ENCODE measurements at places on chromosomes 7 and 10.

DNA sequence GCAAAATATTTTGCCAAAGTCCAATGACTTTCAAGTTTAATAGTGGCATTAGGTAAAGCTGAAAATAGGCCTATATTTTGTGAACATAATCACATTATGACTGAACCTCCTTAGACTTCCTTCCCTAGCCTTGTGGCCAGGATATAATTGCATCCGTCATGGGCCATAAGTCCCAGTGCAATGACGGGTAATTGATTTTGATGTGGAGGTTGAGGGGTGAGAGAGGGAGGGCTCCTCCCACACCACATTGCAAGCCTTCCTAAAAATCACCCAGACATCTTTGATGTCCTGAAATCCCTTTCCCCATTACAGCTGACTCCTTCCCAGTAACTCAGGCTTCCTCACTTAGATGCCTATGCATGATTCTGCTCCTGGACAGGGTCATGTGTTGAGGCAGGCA lies 25.6 kb downstream of the TAS2R41 start:
- DNase-seq = no peak

- DNase-seq = no peak
Observed at GRCh38 chr7:124034754-124035100, 1.9 kb upstream of the TMEM229A start.

GRCh38 chr10:59944339-59944935 lies 38.1 kb upstream of the CCDC6 start:
- no peak for DNase-seq

DNA sequence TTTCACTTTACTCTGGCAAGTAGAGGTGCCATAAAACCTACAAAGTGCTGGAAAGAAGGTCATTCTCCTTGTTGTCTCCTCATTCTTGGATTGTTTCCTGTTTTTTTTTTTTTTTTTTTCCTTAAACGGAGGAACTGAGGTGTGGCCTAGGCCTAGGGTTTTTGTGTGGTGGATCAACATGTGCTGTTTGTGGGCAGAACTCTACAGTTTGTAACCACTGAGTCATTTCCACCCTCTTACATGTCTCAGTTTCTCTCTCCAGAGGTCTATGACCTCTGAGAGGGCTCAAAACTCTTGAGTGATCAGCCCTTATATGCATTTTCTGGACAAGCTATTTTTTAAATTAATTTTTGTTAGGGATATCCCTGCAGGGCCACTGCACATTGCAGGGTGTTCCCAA lies 296.0 kb downstream of the PPP1R3A start:
- DNase-seq = no peak

GRCh38 chr7:95198863-95199262 lies 125.5 kb downstream of the PON1 start:
- no peak for DNase-seq

GRCh38 chr10:22436526-22436892 lies 91.2 kb downstream of the SPAG6 start:
- no peak for DNase-seq

DNA sequence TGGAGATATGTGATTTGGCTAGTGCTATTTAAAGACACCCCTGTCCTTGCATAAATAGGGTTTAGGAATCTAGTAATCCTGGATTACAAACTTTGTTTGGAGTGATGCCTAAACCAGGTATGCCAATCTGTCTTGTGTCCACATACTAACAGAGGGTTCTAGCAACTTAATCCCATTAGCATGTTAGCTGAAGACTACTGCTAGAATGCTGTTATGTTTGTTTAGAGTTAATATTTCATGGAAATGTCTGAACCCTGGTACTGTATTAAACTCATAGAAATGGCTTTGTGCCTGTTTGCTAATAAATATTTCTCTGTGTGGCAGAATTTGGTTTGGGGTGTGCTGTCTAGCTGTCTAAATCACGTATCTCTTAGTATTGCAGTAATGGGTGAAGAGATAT lies 150.8 kb downstream of the PFKFB3 start:
- no peak for DNase-seq

DNA sequence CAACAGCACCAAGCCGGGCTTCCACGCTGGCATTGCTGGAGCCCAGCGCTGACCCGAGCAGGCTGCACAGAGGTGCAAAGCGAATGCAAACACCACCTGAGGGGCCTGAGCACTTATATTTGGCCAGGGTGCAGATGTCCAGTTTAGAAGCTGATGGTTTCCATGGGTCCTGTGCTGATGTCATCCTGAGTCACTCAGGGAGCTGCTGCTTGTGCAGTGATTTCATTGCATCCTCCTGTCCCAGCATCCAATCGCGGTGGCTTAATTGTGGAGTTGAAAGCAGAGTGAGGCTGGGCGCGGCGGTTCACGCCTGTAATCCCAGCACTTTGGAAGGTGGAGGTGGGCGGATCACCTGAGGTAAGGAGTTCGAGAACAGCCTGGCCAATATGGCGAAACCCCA lies 410.2 kb upstream of the KLF6 start:
- DNase-seq = no peak

- no peak for DNase-seq
Observed at GRCh38 chr10:30073045-30073766, 13.8 kb upstream of the JCAD start.

GRCh38 chr7:100485471-100485876 lies 1.7 kb downstream of the NYAP1 start:
- peak; percentile 60 for DNase-seq

DNA sequence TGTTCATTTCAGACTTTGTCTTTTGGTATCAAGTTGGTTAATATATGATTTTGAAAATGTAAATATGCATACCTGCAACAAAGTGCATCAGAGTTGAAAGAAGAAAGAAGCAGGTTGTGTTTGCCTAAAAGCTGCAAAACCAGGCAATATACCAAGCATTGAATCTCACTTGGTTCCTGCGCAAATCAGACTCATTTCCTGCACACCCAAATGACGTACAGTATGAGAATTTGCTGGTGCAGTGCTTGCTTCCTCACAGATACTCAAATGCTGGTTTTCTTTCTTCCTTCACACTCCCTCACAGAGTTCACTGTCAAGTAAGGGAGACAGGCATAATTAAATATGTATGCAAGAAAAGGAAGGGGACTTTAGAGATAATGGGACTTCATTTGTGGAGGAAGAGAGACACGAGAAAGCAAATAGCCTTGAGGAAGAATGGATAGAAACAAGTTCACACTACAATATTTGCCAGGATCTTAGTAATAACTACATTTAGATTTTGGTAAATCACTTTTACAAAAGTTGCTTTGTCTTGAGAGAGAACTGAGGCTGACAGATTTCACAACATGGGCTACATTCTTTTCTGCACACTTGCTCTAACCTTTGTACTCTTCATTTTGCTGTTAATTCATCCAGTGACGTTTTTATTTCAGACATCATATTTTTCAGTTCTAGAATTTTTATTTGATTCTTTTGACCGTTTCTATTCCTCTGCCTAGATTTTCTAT lies 56.9 kb upstream of the AOAH start:
- DNase-seq = no peak

DNA sequence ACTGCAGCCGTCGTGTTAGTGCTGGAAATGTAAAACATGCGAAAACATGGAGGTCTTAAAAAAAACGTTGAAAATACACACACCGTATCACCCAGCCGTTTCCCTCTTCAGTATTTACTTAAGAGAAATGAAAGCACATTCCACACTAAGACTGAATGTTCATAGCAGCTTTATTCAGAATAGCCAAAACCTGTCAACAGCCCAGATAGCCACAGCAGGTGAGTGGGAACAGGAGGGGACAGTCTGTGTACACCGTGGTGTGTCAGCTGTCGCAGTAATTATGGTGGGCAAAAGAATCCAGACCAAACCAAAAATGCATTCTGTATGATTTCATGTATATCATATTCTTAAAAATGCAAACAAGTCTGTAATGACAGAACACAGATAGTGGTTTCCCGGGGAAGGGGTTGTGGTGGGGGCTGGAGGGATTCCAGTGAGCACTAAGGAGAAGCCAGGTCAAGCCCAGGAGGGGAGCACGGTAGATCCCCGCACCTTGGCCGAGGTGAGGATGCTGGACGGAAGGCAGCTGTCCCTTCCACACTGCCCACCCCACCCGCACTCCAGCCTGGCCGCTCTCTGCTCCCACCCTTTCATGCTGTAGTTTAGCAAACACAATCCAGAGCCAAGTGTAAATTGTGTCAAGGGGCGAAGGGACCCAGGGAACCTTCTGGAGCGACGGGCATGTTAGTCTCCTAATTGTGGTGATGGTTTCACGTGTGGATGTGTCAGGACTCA lies 123.6 kb downstream of the NKX6-2 start:
- no peak for DNase-seq

GRCh38 chr7:74092321-74092963 lies 8.8 kb downstream of the LIMK1 start:
- DNase-seq = no peak

DNA sequence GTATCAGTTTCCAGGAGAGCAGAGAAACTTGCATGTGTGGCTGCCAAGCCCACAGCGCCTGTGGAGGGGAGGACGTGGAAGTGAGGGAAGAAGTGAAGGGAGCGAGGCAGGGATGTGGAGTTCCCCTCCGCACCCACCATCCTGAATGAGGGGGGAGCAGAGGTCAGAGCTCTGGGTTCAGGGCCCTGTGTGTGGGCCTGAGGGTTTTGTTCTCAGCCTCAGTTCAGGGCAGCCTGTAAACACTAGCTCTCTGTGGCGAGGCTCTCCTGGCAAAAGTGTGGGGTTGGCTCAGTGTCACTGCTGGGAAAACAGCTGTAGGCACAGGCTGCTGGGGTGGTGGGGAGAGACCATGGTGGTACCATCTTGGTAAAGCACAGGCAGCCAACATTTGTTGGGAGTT lies 108.4 kb downstream of the C10orf105 start:
- peak; percentile 35 for DNase-seq

DNA sequence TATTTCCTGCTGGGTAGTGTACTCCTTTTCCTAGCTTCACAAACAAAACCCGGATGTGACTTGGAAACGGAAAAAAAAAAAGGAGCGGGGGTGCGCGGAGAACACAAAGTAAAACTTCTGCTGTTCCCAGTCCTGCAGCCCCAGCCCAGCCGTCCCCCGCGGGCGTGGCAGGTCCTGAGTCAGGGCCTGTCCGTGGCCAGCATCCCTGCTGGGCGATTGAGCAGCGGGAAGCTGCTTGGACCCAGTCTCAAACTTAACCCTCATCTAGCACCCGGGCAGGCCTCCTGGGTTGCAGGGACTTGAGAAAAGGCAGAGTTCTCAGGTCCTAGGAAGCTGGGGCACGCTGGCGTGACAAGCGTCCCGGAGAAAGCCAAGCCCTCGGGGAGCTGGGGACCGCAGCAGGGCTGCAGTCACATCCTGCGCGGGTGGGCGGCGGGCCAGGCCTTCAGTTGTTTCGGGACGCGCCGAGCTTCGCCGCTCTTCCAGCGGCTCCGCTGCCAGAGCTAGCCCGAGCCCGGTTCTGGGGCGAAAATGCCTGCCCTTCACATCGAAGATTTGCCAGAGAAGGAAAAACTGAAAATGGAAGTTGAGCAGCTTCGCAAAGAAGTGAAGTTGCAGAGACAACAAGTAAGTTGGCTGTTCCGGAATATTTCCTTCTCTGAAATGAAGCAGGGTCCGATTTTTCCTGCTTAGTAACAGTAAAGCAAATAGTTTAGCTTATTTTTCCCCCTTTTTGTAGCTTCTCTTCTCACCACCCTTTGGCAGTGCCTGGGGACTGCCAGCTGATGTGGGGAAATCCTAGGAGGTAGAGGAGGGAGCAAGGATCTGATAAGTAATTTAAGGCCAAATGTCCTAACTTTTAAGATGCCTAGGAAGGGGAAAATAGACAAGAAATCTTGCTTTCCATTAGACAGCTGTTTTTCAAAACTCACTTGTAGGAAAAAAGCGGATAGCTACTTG lies at the start of gene GNG11:
GNG11 (plus strand) TSS at position 129 of the 960 bp plus-strand sequence; CDS start at position 532, 403 bp downstream.
- peak; percentile 41 for DNase-seq

- DNase-seq = no peak
Observed at GRCh38 chr10:34495938-34496337, 319.2 kb downstream of the PARD3 start.

- DNase-seq = no peak
Observed at GRCh38 chr7:96187735-96188134, 134.2 kb downstream of the SLC25A13 start.

DNA sequence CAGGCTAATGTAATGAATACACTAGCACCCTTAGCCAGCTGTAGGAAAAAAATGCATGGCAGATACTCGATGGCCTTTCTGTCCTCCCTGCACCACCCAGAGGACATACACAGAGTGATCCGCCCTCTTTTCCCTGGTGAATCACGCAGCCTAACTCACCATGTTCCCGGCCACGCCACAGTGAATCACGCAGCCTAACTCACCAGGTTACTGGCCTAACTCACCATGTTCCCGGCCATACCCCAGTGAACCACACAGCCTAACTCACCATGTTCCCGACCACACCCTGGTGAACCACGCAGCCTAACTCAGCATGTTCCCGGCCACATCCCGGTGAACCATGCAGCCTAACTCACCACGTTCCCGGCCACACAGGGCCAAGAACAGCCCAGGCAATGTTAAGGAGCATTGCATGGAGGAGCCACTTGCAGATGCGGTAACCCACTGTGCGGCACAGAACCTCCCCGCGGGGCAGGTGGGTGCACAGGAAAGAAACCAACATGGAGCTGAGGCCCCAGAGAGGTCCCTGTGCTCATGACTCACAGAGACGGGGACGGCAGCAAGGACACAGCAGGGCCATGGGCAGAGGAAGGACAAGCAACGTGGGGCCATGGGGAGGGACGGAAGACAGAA lies 508.5 kb downstream of the DNAJB6 start:
- DNase-seq = no peak

DNA sequence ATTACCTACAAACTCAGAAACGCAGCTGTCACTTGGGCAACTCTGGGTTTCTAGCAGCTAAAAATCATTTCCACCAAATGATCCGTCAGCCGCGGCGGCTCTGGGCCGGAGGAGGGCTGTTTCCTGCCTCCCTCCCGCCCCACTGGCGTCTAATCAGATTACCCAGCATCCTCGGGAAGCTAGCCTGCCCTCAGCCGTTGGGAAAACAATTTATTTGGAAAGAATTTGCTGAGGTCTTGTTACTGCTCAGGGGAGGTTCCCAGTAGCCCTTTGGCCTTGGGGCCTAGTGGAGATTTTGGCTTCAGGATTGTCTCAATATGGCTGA lies 65.0 kb upstream of the ADGRA1 start:
- DNase-seq = no peak

DNA sequence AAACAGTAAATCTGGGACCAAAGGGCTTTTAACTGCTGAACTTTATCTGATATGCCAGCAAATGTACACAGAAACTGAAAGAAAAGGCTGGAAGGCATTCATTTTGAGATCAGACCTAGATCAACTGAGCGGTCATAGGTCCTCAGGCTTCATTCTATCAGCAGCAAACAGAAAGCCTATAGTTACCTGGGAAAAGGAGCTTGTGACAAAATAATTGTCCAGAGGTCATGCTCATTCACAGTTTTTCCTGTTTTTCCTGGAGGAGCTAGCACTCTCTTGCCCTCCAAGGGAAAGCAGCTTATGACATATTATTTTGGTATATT lies 320.2 kb downstream of the AHR start:
- no peak for DNase-seq

DNA sequence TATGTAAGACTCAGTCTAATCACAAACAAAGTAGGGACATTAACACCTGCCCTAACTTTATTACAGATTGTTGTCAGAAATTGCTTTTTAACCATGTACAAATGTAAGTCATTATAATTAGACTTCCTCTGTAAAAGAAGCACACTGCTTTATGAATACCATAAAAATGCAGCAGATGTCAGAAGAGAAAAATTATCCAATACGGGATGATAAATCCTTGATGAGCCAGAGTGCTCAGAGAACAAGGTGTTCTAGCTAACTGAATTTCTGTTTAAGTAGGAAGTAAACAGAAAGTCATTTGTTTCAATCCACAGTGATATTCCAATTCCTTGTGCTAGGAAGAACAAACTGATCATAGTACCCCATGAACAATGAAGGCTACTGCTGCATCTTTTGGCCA lies 54.6 kb upstream of the BMPER start:
- no peak for DNase-seq

Measured in substantia nigra (tissue), 51 donors.